ENCODE measurements at places on chromosomes 5 and 9.

- no peak for DNase-seq
Observed at GRCh38 chr9:91817106-91817492, 132.9 kb downstream of the ROR2 start.

DNA sequence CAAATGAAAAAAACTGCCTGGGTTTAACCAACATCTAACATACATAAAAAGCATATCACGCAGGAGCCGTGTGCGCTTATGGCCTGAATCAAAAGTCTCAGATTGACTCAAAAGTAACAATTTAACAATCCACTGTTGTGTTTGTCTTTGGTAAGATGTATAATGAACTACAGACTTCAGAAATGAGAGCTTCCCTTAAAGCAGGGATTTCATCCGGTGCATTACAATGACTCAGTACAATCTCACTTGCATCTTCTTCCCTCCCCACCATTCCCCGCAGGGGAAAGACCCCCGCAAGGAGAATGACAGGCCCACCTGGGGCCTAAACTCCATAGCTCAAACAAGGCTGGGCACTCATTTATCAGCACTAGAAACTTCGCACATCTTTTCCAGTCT is 1.4 kb downstream of the ZFR start:
- DNase-seq = peak; percentile 54

- no peak for DNase-seq
Observed at GRCh38 chr9:91655215-91655614, 231.6 kb upstream of the NFIL3 start.

DNA sequence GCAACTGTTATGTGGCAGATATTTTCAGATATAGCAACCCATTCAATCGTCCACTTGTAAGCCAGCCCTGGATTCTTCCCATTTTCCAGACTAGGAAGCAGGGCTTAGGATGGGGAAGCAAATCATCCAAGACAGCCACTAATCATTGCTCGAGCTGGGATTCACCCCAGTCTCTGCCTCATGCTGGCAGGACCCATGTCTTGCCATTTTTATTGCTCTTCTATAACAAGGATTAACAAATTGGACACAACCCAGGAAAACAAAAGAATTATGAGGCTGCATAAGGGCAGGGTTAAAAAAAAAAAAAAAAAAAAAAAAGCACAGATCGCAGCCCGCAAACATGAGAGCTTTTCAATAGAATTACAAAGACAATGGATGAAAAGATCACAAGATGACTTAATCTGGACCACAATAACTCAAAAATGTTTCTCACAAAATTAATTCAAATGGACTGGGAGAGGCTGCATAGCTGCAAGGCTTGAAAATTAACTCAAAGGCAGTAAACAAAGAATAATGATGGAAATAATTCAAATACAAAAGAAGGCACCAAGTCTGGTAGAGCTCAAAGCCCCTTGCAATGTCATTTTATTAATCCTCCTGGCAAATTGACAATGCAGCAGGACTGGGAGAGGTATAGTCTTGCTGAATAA is 40.7 kb downstream of the ASTN2 start:
- no peak for DNase-seq

DNA sequence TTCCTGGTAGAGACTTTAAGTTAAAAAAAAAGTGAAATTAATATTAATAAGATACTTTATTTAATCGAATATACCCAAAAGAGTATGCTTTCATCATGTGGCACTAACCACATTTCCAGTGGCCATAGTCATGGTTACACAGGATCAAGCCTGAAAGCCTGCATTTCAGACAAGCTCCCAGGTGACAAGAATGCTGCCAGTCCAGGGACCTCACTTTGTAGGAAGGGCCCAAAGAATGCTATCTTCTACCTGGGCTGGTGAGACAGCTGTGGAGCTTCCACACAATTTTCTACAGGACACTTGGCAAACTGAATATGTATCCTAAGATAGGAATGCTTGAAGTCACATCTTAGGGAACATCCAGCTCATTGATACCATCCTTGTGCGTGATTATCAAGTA is 203.8 kb downstream of the AUH start:
- no peak for DNase-seq

DNA sequence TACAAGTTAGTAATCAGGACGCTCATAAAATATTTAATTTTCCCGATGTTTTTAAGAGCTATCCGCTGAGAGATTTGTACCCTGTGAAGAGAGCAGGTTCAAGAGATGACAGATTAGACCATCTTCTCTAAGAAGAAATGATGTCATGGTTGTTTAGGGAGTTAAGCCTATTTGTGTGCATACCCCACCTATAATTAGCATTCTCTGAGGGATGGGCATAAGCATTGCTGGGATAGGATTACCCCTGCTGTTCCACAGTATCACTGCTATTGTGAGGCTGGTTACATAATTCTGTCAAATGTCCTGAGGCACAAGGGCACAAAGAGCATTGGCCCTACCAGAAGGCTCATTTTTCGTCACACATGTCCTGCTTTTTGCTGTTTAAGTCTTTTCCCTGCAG is 687.0 kb downstream of the CETN3 start:
- no peak for DNase-seq

DNA sequence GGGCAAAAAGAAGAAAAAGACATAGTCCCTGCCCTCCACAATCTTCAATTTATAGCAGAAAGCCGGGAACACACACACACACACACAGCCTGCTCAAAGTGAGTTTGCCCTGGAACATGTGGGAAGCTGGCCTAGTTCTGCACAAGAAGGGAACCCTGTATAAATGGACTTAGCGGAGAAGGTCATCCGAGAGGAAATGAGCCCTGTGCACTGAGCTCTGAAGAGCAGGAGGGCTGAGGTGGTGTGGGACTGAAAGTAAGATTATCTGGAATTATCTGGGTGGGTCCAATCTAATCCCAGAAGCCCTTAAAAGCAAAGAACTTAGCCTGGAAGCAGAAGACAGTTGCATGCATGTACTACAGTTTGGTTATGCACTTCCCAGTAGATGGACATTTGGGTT is 90.0 kb upstream of the CTSV start:
- no peak for DNase-seq

DNA sequence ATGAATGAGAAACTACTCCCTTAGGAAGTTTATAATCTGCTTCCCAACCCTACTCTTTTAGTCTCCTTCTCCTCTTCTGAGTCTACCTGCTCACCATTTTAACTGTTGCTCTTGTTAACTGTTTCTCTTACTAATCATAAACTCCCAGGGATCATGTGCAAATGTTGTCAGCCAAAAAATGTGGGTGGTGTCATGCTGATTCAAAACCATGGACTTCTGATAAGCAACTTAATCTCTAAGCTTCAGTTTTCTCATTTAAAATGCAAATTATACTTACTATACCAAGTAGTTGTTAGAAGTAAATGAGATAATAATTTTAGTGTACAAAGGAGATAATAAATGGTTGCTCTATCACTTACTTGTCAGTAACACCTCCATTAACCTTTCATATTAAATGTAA is 45.9 kb upstream of the TLX3 start:
- no peak for DNase-seq

- DNase-seq = peak; percentile 34
Observed at GRCh38 chr9:134222018-134222573, 57.7 kb upstream of the RNU6ATAC start.

DNA sequence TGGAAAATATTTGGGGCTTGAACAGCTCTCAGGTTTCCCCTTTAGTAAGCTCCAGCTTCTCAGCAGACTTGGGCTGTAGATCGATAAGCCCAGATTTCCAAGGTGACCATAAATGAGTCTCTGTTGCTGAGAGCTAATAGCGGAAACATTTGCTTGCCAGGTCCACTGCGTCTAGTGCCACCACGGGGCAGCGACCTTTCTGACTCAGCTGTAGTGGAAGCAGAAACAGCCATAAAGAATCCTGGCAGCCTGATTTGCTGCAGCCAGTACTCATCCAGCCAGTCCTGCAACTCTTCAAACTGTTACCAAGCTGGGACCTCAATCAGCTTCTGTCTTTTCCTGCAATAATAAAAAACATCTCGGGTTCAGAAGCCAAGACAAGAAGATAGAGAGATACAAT is 241.7 kb downstream of the DOCK8 start:
- no peak for DNase-seq

DNA sequence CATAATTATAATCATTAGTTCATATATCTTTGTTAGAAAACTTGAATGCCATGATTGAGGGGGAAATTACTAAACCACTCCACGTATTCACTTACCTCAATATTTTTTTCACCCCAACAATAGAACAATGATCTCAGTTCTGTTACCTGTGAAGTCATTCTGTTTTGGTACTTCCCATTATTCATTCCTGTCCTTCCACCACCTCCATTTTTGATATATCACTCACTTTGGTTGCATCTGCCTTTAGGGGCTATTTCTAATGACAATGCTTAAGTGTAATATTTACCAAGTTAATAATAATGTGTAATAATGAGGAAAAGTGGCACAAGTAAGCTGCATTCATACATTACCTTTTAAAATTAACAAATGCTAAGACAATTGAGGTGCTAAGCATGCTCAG is 218.4 kb downstream of the SPATA31D1 start:
- DNase-seq = no peak

- DNase-seq = no peak
Observed at GRCh38 chr5:1185629-1186350, 15.6 kb upstream of the SLC6A19 start.

DNA sequence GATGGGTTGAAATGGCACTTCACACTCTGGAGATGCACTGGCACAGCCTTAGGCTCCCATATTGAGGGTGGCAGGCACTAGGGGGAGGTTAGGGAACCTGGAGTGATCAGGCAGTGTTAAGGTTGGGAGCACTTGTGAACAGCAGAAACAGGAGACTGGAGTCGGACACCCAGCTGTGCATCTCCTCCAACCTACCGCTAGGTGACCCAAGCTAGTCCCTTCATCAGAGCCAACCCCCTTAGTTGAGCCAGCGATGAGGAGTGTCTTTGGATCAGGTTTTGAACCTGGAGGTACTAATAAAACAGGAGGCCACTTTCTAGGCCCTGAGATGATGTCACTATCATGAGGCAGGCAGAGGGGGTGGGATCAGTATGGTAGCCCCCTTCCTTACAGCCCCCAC is 1.7 kb downstream of the ACTL7B start:
- DNase-seq = no peak

DNA sequence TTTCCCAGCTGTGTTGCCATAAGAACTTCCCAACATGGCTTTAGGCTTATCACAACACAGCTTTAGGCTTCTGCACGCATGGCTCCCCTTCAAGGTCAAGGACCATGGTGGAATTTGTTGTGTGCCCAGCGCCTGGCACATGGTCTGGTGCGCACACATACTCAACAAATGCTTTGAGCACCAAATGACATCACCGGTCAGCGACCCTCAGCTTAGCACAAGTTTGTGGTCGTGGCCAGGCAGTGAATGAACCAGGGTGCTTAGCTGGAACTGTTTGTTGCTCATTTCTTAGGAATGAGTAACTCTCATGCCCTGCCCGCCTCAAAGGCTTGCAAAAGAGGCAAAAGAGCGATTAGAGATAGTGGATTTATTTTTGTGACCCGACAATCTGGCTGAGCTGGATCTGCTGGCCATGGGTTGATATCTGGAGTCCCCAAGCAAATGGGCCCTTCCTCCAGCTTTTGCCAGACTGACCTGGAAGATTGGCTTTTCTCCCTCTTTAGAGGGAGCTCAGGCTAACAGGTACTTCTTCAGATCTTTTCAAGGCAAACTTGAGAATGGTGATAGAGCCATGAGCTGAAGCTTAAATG is 58.9 kb downstream of the DAP start:
- DNase-seq = peak; percentile 98

DNA sequence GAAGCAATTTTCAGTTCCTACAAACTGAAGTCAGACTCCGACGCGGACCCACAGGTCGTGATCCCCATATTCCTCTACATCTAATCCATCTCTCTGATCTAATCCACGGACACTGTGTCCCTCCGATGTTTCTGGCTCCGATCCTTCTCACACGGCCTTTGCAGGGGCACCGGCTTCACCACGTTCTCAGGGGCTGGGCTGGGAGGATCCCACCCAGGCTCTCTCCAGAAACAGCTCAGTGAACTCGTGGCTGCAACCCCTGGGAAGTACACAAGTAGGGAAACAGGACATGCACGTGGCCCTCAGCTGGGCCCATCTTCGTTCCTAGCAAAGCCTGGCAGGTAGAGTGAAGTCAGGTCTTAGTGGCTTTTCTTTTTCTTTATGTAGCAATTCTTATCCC is 49.1 kb upstream of the OLFM1 start:
- no peak for DNase-seq

GRCh38 chr9:33227008-33227398 is 13.0 kb upstream of the SPINK4 start:
- DNase-seq = no peak

DNA sequence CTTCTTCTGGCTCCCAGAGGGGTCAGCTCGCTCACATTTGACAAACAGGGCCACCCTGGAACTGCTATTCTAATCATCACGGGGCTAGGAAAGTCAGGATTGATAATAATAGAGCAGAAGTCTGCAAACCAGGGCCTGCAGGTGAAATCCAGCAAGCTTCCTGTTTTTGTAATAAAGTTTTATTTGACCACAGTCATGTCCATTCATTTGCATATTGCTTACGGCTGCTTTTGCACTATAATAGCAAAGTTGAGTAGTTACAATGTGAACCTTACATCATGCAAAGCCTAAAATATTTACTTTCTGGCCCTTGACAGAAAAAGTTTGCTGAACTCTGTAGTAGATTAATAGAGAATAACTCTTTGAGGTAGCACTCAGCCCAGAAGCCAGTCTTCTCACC is 63.2 kb upstream of the CTXN3 start:
- no peak for DNase-seq

GRCh38 chr5:34716986-34717385 is 60.9 kb downstream of the RAI14 start:
- peak; percentile 58 for DNase-seq

GRCh38 chr9:134783699-134784039 is 96.9 kb upstream of the FCN2 start:
- no peak for DNase-seq

GRCh38 chr5:81286059-81286617 is 15.2 kb upstream of the ZCCHC9 start:
- DNase-seq = no peak

- DNase-seq = peak; percentile 4
Observed at GRCh38 chr5:94471521-94471920, 146.9 kb downstream of the KIAA0825 start.

- no peak for DNase-seq
Observed at GRCh38 chr5:122674385-122674784, 100.5 kb upstream of the SNX2 start.

DNA sequence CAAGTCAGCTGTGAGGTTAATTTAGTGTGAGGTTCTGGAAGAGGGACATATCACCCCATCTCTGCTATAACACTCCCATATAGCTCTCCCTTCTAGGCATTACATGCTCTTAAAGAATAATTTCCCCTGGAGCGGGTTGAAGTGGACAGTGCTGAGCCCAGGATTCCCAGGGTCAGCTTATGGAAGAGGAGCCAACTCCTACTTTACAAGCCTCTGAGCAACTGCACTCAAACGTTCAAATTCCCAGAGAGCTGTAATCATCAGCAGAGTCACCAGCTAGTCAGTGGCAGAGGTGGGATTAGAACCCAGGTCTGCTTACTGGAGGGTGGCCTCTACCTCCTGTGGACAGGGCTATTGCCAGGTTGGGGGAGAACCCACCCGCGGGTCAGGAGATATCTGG is 1.4 kb downstream of the NEURL1B start:
- peak; percentile 33 for DNase-seq

DNA sequence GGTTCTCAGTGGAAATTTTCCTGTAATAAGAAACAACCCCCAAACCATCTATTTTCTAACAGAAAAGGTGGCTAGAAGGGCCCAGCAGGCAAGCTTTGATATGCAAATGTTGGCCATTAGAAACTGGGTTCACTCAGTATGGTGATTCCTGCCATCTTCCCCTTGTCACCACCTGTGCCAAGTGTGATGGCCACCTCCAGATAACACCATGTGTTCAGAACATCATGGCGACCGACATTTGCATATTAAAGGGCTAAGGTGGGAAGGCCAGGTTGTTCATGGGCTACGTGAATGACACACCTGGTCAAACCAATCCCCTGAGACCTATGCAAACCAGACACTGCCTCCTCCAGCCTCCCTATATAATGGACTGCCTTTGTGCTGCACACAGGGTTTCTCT is 20.4 kb downstream of the FOXE1 start:
- no peak for DNase-seq
